Amniotic stem cell (primary cell): ENCODE measurements at places on chromosomes 16 and 17.
A peak's percentile ranks its signal among the peaks of the same experiment; 100 is the strongest.

GRCh38 chr17:31919802-31920525 is 16.8 kb upstream of the SUZ12 start:
- DNase-seq = peak; percentile 47

GRCh38 chr17:44928136-44928535 is 12.8 kb upstream of the GFAP start:
- no peak for DNase-seq

GRCh38 chr17:43219746-43220380 is 8.2 kb downstream of the TMEM106A start:
- no peak for DNase-seq

DNA sequence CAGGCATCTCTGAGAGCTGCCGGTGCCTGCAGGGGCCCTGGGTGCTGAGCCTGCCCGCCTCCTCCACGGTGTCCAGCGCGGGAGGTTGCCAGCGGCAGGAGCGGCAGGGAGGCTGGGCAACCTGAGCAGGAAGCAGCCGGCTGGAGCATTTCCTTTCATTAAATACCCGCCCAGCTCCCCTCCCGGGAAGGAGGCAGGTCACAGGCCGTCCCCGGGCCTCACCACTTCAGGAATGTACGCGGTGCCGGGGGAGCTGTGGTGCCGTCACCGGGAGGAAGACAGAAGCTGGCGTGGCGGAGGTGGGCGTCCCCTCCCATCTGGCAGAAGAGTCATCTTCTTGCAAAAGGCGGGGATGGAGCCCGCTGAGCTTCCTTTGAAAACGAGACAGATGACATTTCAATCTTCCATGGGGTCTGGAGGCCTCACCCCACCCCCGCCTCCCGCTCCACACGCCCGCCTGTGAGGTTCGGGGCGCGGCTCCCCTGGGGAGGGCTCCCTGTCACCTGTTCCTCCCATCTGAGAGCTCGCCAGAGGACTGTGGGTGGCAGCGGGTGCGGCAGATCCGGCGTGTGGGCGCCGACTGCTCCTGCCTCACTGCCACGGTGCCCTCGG is 16.0 kb downstream of the SOX8 start:
- DNase-seq = no peak

DNA sequence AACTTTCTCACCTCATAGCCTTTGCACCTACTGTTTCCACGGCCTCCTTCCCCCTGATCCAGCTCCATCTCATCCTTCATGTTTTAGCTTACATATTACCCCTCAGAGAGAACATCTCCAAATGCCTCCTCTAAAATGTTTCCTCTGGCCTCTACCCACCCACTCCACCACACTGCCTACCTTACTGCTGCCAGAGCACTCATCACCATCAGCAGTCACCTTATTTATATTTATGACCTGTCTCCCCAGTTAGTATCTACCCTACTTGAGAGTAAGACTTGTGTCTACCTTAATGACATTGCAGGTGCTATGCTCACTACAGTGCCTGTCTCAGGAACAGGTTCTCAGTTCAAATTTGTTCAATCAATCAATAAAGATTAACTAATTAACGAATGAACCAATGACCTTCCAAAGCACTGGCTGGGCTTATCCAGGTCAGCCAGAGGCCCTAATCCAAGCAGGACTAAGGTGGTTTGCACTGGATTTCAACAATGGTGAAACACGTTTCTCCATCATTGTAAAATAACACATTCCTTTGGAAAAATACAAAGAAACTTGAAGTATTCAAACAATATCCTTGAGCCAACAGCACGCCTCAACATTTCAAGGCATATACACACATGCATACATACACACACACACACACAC is 41.1 kb downstream of the AMFR start:
- no peak for DNase-seq

DNA sequence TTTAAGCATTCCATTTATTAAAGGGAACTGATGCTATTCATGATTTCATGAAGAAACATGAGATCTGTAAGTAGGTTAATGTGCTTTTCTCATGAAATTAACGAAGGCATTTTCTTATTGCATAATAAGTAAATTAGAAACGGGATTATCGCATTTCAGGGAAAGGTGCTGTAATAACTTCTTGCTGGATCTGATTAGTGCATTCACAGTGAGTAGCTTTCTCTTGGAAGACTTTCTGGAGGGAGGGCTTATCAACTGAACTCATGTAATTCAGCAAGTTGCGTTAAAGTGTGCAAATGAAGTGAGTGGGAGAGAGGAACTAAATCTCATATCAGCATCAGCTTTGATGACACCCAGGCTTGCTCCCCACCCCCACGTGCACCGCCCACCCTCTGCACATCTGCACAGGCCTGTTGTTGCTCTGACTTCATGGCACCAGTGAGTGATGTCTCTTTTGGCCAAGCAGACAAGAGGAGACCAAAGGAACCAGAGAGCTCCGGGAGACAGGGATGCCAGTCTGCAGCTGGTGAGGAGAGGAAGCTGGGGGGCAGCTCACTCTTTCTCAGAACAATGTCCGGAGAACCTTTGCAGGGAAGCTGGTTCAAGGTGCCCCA is 26.3 kb upstream of the GAS7 start:
- no peak for DNase-seq
